Left lung (tissue), 14 donors: ENCODE measurements at places on chromosomes 7 and 10. TPM values are rescaled to one million over a fixed set of nuclear protein-coding genes. Genes with fewer than 3 reads are reported as not detected.

Gene DPP6
- 0.52 TPM for total RNA-seq

GRCh38 chr10:132222726-132223125 is 36.0 kb downstream of the DPYSL4 start:
- no peak for DNase-seq

Gene OR2A7
- total RNA-seq = 5.3 TPM

- DNase-seq = peak; percentile 62
These were observed 140.5 kb downstream of the PRKAG2 start for GRCh38 chr7:151736403-151736909.

DNA sequence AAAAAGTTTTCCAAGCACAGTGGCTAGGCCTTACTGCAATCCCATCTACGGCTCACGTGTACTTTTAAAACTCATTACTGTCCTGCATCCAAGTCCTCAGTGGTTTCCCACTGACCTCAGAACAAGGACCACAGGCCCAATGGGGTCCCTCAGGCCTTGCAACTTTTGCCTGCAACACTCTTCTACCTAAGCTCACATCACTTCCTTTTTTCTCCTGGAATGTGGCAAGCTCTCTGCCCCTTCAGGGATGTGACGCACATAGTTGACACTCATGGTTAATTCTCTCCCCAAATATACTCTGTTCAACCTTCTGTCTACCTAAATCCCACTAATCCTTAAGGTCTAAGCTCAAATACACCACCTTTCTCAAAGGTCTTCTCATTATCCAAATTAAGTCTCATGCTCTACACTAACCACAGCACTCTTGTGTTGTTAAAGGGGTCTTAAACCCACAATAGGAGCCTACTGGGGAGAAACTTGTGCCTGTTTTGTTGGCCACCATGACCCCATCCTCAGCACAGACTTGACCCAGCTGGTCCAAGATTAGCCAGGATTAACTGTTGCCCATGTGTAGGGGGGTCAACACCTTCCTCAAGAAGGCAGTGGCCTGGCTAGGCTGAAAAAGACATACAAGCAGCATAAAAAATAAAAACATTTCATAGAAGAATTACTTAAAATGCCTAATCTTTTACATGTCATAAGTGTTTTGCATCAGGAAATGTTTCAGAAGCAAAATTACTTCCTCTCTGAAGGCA is 15.2 kb downstream of the HNRNPF start:
- DNase-seq = no peak

DNA sequence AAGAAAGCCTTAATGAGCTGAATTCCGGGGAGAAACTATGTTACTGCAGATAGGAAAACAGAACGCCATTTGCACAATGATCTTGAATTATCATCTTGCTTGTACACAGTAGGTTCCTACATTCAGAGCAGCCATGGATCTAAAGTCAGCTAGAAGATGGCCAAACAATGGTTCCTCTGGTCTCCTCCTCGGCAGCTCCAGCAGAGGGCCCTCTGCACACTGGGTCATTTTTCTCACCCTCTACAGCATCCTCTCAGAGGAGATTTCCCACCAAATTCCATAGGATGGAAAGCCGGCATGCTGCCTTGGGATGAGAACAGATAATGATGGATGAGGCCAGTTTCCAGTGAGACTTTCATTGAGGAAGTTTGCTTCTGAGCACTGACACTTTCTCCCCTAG is 308.5 kb upstream of the NFE2L3 start:
- no peak for DNase-seq

- no peak for DNase-seq
These were observed 220.5 kb downstream of the KLF6 start for GRCh38 chr10:3564346-3565002.

- no peak for DNase-seq
These were observed 286.7 kb downstream of the INHBA start for GRCh38 chr7:41416208-41416595.

DNA sequence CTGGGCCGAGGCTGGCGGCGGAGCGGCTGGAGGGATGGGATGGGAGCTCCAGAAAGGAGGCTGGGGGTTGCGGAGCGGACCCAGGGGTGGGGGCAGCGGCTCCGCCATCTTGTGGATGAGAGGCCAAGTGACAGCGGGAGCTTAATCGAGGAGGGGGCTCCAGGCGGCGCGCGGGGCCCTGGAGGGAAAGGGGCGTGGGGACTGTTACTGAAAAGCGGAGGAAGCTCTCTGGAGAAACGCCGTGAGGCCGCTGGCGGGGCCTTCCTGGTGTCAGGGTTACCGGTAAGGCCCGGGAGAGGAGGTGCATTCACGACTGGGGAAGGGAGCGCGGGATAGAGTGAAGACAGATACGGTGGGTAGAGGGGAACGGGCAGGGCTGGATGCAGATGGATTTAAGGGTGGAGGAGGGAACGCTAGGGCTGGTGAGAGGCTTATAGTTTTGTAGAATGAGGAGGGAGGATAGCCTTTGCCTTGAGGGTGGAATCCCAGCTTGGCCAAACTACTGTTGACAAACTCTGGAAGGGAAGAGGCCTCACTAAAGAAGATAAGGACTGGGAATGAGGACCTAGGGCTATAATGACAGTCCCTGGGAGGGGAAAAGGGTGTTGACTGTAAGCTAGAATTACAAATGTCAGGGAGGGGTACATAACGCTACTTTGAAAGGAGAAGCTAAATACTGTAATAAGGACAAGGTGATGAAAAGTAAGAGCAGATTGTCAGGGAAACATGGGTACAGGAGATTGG is 535 bp downstream of the BTRC start:
- DNase-seq = peak; percentile 64

- DNase-seq = peak; percentile 23
These were observed 17.0 kb upstream of the ZMIZ1 start for GRCh38 chr10:79051766-79052165.

Gene IKZF1
- total RNA-seq = 19.0 TPM

DNA sequence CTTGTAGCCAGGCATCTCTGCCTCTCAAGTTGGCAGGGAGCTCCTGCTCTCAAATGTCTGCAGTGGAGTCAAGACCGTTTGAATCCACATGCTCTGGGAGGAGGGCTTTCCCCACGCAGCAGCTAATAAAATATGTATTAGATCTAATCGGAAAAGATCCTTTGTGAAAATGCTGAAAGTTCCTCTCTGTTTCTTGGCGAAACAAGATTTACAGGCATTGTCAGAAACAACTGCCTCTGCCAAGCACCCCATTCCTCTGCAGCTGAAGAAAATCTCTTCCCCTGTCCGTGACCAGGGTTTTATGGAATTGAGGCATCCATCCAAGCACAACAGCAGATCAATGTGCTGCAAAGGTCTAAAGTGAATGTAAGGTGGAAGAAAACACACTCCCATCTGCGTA is 165.8 kb downstream of the TCERG1L start:
- DNase-seq = no peak

Gene KLF6
- total RNA-seq = 158 TPM

DNA sequence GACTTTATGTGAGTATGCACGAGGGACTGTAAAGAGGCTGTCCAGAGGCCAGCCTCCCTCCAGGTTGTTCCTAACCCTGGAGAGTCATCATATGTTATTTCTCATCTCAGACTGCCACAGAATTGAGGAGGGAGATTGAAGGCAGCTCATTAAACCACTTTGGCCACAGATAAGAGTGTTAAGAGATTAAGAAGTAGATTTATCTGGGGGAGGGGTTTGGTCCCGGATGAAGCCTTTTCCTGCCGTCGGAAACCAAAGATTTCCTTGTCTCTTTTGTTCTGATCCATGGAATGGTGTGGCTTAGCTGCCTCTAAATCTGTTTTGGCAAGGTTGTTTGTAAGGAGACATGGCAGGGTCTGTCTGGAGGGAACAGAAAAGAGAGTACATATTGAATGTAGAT is 338.8 kb downstream of the AUTS2 start:
- no peak for DNase-seq
